ENCODE measurements at places on chromosomes 3 and 15. TPM values are rescaled to one million over a fixed set of nuclear protein-coding genes. Genes with fewer than 3 reads are reported as not detected.
A peak's percentile ranks its signal among the peaks of the same experiment; 100 is the strongest.

IMPG2 gene
- 0.21 TPM for total RNA-seq

SMCO1 gene
- not detected for total RNA-seq

CRYBG3 gene
- 18.0 TPM for total RNA-seq

TTC21A gene
- 1.3 TPM for total RNA-seq

MNS1 gene
- 12.3 TPM for total RNA-seq

CFAP20DC gene
- total RNA-seq = 3.4 TPM

DNA sequence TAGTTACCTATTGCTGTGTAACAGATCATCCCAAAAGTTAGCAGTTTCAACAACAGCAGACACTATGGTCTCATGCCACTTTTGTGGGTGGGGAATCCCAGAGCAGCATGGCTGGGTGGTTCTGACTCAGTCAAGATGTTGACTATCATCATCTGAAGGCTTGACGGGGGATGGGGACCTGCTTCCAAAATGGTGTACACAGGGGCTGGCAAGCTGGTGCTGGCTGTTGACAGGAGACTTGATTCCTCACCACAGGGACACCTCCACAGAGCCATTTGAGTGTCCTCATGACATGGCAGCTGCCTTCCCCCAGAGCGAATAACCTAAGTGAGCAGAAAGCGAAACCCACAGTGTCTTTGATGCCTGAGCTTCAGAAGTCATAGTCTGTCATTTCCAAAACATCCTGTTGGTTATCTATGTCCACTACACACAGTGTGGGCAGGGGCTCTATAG, 19.1 kb downstream of the DNAJB8 start:
- DNase-seq = no peak

DNA sequence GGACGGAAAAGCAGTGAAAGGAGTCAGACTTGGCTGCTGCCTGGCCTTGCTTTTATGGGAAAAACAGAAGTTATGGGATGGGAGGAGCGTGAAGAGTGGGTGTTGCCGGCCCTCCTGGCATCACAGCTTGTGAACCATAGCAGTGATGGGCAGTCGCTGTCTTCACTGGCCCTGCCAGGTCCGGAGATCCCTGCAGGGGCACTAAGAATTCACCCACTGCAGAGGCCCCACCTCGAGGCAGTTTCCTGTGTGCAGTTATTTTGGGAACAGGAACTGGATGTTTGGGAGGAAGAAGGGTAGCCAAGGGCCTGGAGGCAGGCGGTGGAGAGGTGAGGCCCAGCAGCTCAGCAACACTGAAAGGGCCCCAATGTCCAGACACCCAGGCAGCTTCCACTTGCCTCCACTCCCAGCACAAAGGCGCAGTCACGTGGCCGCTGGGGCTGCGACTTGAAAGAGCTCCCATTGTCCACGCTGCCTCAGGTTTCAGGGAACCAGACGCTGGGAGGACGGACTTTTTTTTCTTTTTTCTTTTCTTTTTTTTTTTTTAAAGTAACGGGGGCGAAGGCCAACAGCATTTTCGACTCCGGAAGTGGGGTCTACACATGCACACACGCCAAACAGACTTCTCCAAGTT, 255.6 kb downstream of the ZNF621 start:
- DNase-seq = peak; percentile 59

- no peak for DNase-seq
Observed at GRCh38 chr15:85690561-85691231, 104.0 kb downstream of the KLHL25 start.

DNA sequence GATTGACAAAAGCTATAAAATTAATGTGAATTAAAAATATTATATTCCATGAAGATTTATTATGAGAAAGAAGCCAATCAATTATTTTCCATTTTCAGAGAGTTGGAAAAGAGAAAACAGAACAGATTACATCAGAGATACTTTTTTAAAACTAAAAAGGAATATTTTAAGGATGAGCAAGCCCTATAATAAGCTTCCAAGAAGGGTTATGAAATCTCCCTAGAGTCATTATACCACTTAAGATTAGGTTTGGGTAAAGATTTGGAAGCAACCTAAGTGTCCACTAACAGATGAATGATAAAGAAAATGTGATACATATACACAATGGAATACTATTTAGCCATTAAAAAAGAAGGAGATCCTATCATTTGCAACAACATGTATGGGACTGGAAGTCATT, 51.6 kb upstream of the FSIP1 start:
- no peak for DNase-seq

GRCh38 chr15:92383519-92384324, 10.0 kb upstream of the ST8SIA2 start:
- no peak for DNase-seq

GRCh38 chr3:132325103-132325606, 7.9 kb downstream of the ACP3 start:
- no peak for DNase-seq

GRCh38 chr15:101258238-101259144, 6.6 kb upstream of the CHSY1 start:
- DNase-seq = peak; percentile 65

DNA sequence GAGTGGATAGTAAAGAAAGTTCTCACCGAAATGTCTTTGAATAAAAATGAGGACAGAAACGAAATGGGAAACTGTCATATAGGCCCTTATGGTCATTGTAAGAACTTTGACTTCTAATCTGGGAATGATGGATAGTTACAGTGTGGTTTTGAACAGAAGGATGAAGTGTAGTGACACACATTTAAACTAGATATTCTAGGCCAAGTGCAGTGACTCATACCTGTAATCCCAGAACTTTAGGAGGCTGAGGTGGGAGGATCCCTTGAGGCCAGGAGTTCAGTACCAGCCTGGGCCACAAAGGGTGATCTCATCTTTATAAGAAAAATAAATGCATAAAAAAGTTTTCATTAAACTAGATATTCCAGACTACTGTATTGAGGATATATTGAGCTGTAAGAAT, 452.8 kb downstream of the ROBO1 start:
- DNase-seq = peak; percentile 7

DNA sequence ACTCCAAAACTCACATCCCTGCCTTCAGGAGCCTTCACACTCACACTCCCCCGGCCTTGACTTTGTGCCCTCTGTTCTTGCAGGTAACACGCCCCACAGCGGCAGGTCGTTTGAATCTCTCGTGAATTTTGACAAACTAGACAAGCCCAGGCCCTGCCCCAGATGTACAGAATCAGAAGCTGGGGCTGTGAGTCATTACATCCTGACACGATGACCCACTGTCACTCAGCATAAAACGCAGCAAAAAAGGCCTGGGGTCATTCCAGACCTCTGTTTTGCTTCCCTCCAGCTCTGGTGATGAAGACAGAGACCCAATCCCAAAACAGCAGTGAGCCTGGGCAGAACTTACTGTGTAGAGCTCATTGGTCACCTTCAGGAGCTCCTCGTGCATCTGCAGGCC, 116.4 kb upstream of the RAD18 start:
- peak; percentile 3 for DNase-seq

GRCh38 chr3:137071104-137071503, 113.3 kb downstream of the IL20RB start:
- no peak for DNase-seq

- DNase-seq = no peak
Observed at GRCh38 chr15:50979041-50979440, 70.6 kb downstream of the AP4E1 start.

DNA sequence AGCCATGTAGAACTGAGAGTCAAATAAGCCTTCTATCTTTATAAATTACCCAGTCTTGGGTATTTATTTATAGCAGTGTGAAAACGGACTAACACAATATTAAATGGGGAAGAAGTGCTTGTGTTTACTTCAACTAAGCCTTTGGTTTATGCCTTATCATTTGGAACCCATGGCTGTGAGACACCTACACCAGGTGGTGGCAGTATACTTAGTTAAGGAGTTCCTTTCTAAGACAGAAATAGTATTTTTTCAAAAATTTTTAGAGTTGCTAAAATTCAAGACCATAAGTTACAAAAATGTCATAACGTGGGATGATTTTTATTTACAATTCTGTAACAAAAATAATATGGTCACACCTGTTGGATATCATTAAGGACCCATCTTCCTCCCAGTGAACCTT, 354.5 kb upstream of the SOX14 start:
- DNase-seq = no peak

DNA sequence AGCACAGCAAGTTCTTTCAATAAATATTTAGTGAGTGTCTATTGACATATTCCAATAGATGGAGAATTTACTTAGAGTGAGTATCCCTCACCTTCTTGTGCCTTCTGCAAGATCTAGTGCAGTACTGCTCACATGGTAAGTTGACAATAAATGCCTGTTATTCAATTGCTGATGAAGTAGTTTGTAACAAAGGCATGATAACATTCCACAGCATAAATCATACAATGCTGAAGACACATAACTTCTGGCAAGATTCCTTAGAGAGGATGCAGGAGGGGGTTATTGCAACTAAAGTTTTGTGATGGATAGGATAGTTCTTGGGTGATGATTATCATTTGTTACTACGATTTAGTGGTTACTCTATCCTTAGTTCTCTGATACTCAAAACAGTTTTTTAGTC, 112.2 kb upstream of the RBMS3 start:
- DNase-seq = no peak

DNA sequence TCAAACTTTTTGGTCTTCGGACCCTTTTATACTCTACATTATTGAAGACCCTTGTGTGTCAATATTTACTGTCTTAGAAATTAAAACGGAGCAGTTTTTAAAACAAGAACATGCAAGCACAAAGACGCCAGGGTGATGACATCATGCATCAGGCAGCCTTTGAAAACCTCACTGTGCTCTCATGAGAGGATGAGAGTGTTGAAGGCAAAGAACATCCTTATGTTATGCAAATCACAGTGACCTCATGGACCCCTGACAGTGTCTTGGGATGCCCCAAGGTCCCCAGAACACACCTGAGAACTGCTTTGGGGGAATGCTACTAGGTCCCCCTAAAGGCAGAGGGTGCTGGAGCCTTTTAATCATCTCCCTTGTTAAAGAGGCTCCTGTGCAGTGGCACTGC, 51.6 kb downstream of the CHDH start:
- DNase-seq = no peak

GRCh38 chr15:91904942-91905341, 51.4 kb downstream of the SLCO3A1 start:
- no peak for DNase-seq

GRCh38 chr3:50388016-50388719, 28.8 kb upstream of the TMEM115 start:
- no peak for DNase-seq

- DNase-seq = no peak
Observed at GRCh38 chr3:44048196-44048924, 193.3 kb upstream of the TOPAZ1 start.

GRCh38 chr3:64554096-64554920, 133.5 kb downstream of the ADAMTS9 start:
- no peak for DNase-seq

Measured in Daoy (cell line).